GM03348 (cell line): ENCODE measurements at places on chromosomes 7 and 10.

DNA sequence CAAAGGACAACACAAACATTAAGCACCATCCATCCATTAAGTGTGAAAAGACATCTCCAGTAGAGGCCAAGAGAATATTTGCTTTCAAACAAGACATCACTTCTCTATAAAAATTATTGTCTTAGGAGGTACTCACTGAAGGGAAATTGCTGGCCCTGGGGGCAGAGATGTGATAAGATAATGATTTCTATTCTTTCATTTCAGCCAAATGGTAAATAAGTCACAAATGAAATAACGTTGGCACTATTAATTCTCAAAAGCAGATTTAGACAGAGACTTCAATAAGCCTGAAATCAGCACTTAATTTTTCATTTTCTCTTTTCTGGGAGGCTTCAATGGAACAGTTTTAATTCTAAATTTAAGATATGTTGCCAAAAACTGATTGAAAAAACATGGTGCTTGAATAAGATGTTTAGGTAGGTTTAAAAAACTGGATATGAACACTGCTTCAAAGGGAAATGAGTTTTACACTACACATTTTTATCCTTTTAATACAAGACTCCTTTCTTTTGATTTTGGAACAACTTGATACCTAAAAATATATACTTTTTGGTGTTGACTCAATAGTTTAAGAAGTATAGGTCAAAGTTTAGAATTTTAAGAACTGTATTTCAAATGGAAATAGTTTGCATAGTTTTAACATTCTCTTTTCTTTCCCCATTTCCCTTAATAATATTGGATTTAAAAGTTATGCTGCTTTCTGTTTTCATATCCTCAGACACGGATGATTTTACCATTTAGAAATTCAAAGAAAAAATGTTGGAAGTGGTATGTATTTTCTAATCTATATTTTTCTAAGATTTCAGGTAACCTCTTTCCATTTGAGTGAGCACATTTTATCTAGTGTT lies 204.0 kb downstream of the AHR start:
- no peak for DNase-seq

DNA sequence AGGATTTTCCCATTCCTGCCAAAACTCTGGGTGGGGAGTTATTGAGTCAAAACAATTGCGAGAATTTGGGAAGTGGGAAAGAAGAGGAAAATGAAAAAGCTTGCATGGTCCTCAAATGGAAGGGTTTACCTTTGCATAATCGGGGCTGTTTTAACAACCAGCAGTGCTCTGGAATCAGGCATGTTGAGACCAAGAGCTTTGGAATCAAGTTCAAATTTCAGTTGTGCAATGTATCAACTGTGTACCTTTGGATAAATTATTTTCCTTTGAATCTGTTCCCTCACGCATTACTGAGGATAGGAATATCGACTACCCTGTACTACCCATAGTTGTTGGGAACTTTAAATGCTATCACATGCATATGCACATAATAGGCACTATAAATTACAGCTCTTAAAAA lies 205.5 kb downstream of the JCAD start:
- no peak for DNase-seq

DNA sequence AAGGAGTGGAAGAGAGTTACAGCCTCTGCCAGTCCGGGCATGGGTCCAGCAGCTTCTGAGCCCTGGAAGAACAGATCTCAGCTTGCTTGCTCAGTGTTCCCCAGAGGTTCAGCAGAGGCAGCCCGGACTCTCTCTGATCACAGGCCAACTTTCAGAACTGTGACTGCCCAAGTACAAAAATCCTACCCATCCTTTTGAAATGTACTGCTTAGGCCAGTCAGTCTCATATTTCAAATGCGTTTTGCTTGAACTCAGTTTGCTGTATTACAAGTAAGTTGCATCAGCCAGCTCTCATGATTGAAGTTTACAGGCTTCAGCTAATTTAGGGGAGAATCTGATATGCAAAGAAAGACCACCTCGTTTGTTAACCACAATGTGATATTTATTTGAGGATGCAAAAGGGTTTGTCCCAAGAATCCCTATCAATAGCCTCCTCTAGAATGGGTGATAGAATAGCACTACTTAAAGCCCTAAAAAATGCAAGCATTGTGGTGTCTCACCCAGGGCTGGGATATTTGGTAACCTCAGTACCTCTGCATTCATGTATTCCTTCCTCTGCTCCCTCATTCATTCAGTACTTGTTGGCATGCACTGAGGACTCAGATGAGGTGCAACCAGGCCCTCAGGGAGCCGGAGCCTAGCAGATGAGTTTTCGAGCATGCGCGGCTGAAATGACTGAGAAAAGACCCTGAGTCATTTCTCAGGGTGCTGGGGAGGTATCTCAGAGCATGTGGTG lies 7.0 kb downstream of the AIMP2 start:
- peak; percentile 92 for DNase-seq

GRCh38 chr10:122021828-122022227 lies 32.9 kb downstream of the TACC2 start:
- DNase-seq: no peak

DNA sequence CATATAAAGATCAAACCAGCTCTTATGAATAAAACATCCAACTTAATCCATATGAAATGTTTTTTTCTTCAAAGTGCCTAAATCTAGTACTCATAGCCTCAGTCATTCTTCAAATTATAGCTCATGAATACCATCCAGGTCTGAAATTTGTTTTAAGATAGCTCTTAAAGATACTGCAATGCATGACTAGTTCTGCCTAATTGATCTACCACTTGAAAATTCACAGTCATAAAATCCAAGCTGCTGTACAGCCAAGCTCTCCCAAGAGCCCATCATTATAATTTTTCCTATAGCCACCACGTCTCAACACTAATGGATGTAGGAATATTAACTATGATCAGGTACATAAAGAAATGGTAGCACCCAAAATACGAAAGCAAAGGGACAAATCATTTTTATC lies 87.9 kb upstream of the RNF148 start:
- no peak for DNase-seq

- no peak for DNase-seq
Observed at GRCh38 chr7:20343941-20344340, 13.2 kb downstream of the ITGB8 start.

DNA sequence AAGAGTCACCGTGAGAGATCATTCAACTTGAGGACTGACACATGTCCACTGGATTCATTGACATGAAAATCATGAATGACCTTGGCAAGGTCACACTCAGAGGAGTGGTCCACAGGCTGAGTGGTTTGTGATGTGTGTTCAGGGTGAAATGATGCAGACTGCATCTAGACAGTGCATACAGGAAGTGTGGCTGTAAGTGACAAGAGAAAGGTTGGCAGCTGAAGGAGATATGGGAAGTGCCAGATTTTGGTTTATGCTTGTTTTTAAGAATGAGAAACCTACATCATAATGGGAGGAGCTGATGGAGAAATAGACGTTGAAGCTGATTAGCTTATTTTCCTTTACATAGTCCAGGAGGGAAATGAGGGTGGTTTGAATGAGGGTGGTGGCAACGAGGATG lies 64.8 kb upstream of the VIPR2 start:
- no peak for DNase-seq

DNA sequence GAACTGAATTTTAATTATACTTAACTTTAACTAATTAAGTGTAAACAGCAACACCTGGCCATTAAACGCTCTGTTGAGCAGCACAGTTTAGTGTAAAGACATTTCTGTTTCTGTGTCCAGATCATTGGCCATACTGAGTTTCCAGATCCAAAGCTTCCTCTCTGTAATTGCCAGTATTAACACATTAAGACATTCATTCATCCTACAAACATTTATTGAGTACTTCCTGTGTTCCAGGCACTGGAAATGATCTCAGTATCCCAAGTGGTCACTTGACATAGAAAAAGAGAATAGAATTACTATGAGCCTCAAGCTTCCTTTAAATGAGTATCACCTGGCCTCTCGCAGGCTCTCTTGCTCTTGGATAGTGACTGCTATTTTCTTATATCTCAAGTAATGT lies 618.1 kb downstream of the SORCS3 start:
- DNase-seq: no peak

GRCh38 chr7:116122972-116123595 lies 87.3 kb upstream of the TES start:
- peak; percentile 44 for DNase-seq

GRCh38 chr10:71747551-71748523 lies 25.5 kb downstream of the VSIR start:
- no peak for DNase-seq

DNA sequence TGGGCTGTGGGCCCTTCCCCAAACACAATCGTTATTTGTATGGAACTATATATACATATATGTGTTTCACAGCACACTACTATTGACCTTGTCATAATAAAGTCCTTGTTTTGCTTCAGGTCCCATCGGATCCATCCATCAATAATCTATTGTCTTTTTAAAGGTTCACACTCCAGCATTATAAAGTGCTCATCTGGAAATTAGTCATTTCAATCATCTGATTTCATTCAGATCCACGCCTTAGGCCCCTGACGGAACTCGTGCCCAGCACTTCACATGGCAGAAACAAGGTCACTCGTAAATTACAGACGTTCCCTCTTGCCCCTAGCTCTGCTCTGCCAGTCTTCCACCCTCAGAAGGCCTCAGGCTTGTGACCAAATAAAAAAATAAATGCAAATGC lies 133.1 kb upstream of the PPP2R2D start:
- DNase-seq: no peak

DNA sequence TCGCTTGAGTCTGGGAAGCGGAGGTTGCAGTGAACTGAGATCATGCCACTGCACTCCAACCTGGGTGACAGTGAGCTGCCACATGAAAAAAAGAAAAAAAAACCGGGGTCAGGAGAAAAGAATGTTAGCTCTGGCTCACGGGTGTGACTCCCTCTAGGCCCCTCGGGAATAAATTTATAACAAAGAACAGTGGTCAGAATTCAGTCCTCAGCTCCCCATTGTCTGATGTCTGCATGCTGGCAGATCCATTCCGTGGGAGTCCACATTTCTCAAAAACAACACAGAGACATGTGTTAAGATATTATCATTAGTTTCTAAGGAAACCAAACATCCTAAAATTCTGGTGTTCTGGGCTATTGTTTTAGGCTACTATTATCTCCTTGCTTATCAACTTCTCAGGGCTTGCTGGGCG lies 90.6 kb downstream of the MARCHF5 start:
- no peak for DNase-seq

DNA sequence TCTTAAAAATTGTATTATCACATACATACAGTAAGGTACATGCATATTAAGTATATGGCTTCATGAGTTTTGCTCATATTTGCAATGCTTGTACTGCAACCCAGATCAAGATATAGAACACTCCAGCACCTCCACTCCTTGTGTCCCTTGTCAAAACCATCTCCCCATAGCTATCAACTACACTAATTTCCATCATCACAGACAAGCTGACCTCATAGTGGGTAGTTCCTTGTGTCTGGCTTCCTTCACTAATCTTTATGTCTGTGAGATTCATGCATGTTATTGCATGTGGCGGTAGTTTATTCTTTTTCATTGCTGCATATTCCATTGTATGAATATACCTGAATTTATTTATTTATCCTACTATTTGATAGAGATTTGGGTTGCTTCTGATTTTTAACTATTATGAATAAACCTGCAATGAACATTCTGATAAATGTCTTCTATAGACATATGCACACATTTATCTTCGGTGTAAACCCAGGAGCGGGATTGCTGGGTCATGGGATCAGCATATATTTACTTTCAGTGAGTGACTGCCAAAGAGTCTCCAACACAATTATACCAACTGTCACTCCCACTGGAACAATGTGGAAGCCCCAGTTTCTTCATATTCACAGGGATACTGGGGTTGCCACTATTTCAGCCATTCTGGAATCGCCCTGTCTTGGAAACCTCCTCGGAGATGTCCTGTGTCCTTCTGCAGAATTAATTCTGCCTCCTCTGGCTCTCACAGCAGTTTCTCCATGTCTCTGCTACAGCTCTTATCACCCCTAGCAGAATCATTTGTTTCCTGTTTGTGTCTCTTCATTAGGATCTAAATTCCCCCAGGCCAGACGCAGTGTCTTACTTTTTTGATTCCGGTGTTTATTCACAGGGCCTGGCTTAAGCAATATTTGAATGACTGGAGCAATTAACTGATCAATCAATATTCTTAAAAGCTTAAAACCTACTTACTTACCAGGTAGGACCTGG lies 14.7 kb upstream of the ADAM12 start:
- no peak for DNase-seq
